ENCODE measurements at places on chromosomes 6 and 20.

DNA sequence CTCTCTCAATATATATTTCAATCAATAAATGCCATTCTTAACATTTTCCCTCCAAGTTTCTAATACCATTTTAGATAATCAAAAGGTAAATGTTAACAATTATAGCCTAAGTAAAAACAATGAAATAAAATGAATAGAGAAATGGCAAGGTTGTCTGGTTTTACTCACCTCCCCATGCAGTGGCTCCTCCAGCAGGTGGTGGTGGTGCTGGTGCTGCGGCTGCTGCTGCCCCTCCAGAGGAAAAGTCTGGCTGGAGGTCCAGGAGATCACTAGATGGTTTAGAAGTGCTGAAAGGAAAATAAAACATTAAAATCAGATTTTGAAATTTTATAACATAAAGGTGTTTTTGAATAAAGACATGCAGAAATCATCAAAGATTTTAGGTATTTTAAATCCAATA is 93.2 kb downstream of the PRSS35 start:
- DNase-seq: no peak

DNA sequence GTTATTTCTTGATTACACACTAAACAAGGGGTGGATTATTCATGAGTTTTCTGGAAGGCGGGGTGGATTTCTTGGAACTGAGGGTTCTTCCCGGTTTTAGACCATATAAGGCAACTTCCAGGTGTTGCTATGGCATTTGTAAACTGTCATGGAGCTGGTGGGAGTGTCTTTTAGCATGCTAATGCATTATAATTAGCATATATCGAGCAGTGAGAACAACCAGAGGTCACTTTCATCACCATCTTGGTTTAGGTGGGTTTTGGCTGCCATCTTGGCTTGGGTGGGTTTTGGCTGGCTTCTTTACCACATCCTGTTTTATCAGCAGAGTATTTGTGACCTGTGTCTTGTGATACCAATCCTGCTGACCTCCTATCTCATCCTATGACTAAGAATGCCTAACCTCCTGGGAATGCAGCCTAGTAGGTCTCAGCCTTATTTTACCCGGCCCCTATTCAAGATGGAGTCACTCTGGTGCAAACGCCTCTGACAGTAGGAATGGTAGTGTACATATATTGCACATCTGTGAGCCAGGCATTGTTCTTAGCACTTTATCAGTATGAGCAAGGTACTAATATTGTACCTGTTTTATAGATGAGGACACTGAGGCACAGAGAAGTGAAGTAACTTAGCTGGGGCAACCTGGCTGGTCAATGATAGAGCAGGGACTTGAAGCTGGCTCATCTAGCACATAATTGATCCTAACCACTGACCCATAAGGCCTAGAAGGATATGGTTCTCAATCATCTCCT is 203.7 kb downstream of the NFATC2 start:
- no peak for DNase-seq

DNA sequence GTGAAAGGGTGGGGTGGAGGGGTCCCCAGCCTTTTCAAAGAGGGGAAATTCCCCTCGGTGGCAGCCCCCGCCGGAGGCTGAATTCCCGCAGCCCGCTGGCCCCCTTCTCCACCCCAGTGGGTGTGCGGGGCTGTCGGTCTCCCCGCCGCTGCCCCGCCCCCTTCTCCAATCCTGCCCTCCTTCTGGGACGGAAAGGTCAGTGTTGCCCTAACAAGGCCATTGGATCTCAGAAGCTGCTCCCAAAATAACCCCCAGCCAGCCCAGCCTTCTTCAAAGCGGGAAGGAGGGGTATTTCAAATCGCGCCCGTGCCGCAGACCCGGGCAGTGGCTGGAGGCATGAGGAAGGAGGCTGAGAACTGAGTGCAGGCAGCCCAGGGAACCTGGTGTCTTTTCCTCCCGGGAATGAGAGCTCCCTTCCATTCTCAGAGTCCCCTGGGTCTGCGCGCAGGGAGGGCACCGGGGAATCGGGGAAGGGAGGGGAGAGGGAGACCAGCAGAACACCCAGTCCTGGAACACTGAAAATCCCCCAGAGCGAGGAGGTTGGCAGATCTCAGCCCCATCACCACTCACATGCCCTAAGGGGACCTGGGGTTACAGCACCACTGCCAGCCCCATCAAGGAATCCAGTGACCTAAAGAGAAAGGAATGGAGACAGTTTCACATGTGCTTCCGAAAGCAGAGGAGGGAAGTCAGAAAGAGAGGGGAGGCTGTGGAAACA is at the start of gene JPH2:
TSS of gene JPH2 (minus strand) at position 135 of the 718 bp plus-strand sequence. CDS start 483 bp downstream, outside the sequence.
- DNase-seq: no peak

DNA sequence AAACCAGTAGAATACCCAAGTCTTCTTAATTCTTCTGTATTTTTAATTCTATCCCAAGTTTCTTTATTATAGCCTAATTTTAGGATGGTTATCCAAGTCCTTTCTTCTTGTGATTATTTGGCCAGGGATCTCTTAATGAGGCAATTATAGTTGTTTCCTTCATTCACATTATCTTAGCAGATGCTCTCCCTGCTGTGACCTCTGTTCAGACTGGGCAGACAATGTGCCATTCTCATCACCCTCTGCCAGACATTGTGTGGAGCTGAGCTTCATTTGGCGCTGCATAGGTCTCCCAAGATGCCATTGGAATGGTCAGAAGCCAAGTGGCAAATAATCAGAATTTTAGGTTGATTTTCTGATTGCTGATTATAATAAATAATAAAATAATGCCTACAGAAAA is 79.4 kb downstream of the LIN28B start:
- DNase-seq: no peak

DNA sequence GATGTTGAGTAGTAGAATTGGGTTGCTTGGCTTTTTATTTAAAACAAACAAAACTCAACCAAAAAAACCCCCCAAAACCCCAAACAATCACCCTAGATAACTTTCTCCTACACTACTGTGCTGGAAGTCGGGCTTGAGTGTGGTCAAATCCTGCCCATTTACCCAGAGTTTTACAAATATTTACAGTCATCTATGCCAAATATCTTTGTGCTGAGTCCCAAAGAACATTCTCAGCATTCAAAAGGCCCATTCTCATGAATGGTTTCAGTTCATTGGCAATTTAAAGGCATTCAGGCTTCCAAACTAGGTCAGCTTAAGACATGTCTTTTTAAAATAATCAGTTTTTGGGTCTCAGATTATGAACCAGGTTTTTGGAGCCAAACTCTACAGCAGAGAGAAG is 1.8 kb downstream of the RNF144B start:
- no peak for DNase-seq

DNA sequence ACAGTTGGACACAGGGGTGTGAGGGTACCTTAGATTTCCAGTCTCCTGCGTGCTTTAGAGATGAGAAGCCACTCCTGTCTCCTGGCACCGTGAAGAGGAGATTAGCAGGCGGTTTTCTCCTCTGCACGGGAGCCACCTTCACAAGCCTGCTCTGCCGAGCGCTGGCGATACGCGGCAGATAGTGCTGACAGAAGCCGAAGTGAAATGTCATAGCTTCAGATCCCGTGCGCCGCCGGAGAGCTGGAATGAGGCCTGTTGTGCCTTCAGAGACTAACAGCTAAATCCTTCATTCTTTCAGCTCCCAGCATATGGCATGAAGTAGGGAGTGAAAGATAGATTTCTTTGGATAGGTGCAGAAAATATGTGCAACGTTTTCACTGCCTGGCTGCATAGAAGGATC is 371.0 kb downstream of the TAF4 start:
- no peak for DNase-seq

GRCh38 chr20:3572151-3572550 is 91.0 kb downstream of the GFRA4 start:
- no peak for DNase-seq

GRCh38 chr20:31824125-31824485 is 4.9 kb downstream of the MYLK2 start:
- no peak for DNase-seq

- no peak for DNase-seq
Observed at GRCh38 chr6:31621320-31621939, 915 bp downstream of the PRRC2A start.

DNA sequence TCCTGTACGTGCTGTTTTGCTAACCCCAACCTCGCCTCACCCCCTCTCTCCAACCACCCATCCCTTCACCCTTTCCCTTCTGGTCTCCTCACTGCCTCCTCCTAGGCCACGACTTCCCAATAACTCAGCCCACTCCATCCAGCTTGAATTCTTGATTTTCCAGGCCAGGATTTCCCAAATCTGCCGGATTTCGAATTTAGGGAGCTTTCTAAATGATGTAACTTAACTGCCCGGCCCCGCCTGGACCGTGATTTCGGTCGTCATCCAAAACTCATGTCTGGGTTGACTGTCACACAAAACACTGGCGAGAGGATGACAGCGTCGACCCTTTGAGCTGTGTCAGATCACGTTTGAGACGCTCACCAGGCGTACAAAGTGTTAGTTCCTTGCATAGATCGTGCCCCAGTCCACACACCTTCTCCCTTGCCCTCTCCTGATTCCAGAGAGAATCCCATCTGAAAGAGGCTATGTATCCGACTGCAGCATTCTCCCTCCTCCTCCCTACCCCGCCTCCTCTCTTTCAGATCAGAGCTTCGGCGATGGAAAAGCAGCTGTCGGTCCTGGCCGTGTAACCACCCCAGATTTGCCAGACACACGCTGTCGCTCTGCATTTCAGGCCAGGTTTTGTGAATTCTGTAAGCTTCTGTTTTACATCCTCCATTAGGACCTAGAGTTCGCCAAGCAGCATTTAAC is 168.2 kb downstream of the GPX5 start:
- DNase-seq: no peak

GRCh38 chr20:23520185-23520584 is 29.3 kb downstream of the CST8 start:
- DNase-seq: no peak

DNA sequence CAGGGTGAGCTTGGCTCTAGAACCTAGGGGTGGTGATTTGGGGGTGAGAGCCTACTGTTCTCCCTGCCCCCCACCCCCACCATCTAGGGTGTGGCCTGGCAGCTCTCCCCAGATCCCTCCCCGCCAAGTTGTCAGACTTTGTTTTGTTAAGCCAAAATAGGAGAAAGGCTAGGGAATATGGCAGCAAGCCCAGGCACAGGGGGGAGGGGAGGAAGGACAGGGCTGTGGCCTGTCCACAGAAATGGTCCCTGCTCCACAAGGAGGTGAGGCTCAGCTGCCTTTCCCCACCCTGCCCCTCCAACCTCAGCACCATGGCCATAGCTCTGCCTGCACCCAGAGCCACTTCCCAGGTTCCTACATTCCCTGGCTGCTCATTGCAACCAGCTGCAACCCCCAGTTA is 17.2 kb downstream of the SCUBE3 start:
- no peak for DNase-seq

DNA sequence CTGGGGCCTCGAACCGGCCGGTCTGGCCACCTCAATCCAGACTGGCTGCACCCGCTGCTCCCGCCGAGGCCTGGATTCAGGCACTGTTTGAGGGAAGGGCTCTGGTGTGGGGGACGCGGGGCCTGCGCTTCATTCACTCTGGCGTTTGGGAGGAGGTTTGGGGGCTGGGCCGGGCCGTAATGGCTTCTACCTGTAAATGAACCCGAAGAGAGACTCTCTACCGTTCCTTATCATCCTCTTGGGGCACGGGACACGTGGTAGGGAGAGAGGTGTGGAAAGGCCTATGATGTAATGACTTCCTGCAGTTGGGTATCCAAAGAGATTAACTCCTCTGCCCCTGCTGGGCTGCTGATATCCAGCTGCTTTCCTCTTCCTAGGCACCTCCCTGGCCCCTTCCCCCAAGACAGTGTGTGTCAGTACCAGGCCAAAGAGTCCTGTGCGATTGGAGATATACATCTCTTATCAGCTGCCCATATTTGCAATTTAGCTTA is 1.8 kb downstream of the FOXO3 start:
- no peak for DNase-seq

DNA sequence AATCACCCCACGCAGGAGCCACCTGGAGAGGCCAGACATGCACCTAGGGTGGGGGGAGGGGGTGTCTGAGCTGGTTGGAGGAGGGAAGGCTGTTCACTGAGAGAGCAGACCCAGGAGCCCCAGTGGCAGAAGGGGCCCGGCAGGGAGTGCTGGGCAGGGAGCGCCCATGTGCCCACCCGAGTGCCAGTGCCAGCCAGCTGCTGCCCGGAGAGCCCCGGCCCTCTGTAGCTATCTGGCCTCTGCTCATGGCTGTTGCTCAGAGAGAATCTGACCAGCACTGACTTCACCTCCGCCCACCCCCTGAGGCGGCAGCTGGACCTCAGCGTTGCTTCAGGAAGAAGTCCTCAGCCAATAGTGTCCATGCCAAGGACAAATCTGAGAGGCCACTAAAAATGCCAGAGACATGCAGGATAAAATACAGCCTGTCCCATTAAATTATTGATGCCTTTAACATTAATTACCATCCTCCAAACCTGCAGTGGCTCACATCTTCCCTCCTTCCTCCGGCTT is 22.8 kb downstream of the SLC17A9 start:
- no peak for DNase-seq

GRCh38 chr6:121780325-121781321 is 345.2 kb downstream of the GJA1 start:
- DNase-seq: no peak

DNA sequence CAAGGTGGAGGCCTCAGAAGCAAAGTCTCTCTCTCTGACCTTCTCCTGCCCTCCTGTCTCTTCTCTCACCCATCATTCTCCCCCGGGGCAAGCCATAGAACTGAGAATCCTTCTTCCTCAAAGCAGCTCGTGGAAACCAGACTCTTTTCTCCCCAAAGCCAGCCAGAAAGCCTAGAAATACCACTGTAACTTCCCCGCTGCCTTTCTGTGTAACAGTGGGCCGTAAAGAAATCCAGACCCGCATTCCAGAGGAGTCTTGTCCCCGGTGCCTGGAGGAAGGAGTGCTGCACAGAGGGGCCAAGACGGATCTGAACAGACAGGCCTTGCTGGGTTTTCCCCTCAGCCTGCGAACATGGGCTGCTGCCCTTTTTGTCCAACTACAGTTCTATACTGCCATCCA is 977 bp upstream of the SLC22A2 start:
- DNase-seq: no peak

DNA sequence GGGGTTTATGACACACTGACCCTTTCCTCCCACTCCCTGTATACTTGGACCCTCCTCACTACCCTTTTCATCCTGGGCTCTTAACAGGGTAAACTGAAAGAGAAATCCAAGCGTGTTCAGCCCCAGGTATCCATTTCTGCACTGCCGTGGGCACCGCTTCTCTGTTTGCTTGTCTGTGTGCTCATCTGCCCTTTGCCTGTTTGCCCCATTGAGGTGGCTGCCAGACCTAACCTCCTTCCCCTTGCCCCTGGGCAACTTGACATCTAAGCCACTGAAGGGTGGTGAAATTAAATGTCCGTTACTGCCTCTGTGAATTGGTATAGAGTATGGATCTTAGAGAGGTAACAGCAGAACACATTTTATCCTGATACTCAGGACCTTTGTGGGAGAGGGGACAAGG is 38.7 kb downstream of the ACSS2 start:
- no peak for DNase-seq

DNA sequence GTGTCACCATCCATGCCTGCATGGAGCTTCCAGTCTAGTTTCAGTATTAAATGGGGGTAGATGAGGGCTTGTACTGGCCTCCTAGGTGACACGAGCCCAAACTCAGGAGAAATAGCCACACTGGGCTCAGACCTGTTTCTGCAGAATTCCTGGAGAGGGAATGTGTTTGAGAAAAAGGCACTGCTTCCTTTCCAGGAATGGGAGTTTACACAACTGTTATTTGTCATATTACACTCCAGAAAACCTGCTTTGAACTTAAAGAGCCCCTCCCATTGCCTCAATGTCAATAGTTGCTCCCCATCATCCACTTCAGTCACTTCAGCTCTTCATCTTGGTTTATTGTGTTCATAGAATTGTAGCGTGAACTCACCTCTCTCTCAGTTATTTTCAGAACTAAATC is 151.5 kb downstream of the CFAP61 start:
- DNase-seq: no peak

- no peak for DNase-seq
Observed at GRCh38 chr20:47574616-47575364, 73.1 kb downstream of the NCOA3 start.

- no peak for DNase-seq
Observed at GRCh38 chr6:36677753-36678487, 594 bp upstream of the CDKN1A start.
